ENCODE measurements at places on chromosomes 12 and 14. TPM values are rescaled to one million over a fixed set of nuclear protein-coding genes. Genes with fewer than 3 reads are reported as not detected.

The MIP gene
- not detected for total RNA-seq

The RND1 gene
- total RNA-seq, result 0.12 TPM

The SYT1 gene
- 2.3 TPM for total RNA-seq

The SYCP3 gene
- 0.11 TPM for total RNA-seq

The PRH2 gene
- 0.50 TPM for total RNA-seq

The TMEM132D gene
- total RNA-seq, result 2.0 TPM

The TAS2R9 gene
- not detected for total RNA-seq

The SERPINA9 gene
- not detected for total RNA-seq

The SLCO1B1 gene
- not detected for total RNA-seq

The TAS2R50 gene
- 3.5 TPM for total RNA-seq

The GPHB5 gene
- not detected for total RNA-seq

The GPN3 gene
- 17.1 TPM for total RNA-seq

The ADAM21 gene
- total RNA-seq, result 0.33 TPM

The PLBD1 gene
- total RNA-seq, result 1.4 TPM

The COX8C gene
- not detected for total RNA-seq

The IGF1 gene
- total RNA-seq, result 0.25 TPM

The CCDC197 gene
- total RNA-seq, result not detected

The SERPINA1 gene
- 0.22 TPM for total RNA-seq

The IL22 gene
- not detected for total RNA-seq

The ABCC9 gene
- total RNA-seq, result 37.9 TPM
